ENCODE measurements at places on chromosomes 11 and 22. TPM values are rescaled to one million over a fixed set of nuclear protein-coding genes. Genes with fewer than 3 reads are reported as not detected.

Gene MYRF
- total RNA-seq, result 2.6 TPM

Gene DERL3
- 0.32 TPM for total RNA-seq

Gene C11orf91
- not detected for total RNA-seq

GRCh38 chr22:20964799-20965103, 2.3 kb upstream of the AIFM3 start:
- no peak for DNase-seq

DNA sequence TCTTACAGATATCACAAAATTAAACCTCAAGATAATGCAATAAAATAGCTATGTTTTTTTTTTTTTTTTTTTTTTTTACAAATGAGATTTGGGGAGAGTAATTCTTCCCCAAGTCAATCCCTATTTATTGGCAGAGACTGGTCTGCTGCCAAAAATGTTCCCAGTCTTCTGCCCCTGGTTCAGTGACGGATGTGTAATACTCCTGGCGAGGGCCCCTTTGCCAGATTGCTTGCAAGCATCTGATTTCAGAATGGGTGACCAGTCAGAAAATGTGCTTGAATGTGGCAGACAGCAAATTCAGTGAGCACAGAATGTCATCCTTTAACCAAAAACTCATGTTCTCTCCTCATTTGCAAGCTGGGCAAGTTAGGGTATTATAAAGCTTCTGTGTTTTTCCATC, 363.8 kb upstream of the MTNR1B start:
- DNase-seq, result no peak

GRCh38 chr11:31106326-31106725, 263.2 kb downstream of the DCDC1 start:
- DNase-seq, result no peak

DNA sequence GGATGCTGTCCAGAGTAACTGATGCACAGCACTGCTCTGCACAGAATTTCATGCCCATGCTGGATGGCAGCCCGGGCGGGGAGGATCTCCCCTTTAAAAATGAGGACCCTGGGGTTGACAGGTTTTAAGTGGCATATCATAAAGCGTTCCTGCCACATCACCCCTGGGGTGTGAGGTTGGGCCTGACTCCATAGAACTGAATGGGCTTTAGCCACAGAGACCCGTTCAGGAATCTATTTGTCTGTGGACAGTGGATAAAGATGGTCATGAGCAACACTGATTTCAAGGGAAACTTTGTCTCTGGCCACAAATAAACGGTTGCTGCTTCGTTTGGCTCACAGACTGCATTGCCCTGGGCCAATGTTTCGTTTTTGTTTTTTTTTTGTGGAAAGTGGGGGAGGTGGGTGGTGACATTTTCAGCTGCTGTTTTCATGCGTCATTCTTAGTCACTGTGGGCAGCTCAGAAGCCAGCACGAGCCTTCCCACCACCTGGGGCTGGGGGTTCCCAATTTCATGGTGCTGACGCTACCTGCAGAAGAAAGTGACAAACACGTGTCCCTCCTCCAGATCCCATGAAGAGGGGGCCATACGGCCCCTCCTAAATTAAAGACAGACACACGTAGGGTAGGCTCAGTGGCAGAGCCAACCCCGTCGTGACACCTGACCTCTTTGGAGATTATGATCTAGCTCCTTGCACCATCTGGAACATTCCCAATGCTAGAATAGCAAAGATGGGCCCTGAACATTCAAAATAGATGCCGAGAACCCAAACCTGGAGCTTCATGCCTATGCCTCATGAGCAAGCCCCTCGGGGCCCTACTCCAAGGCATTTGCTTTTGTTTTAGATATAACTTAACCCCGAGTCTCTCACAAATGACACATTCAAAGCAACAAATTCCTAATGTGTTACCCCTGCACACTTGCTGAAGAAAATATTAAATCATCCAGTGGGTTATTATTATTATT, 54.8 kb upstream of the PHF21B start:
- DNase-seq, result peak; percentile 83

DNA sequence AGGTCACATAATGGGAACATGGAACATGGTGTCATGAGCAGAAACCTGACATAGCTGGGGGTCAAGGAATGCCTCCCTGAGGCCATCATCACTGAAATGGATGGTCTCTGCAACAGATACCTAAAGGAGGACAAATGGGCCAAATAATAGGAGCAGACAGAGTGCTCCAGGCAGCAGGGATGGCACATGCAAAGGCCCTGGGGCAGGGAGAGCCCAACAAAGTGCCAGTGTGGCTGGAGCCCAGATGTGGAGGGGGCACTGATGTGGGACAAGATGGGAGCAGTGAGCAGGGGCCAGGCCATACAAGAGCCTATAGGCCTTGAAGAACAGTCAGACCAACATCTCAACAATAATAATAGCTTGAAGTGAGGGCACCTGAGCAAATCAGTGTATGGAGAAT, 497.8 kb downstream of the MN1 start:
- no peak for DNase-seq

- DNase-seq, result no peak
Observed at GRCh38 chr11:8213376-8213775, 44.6 kb upstream of the RIC3 start.

DNA sequence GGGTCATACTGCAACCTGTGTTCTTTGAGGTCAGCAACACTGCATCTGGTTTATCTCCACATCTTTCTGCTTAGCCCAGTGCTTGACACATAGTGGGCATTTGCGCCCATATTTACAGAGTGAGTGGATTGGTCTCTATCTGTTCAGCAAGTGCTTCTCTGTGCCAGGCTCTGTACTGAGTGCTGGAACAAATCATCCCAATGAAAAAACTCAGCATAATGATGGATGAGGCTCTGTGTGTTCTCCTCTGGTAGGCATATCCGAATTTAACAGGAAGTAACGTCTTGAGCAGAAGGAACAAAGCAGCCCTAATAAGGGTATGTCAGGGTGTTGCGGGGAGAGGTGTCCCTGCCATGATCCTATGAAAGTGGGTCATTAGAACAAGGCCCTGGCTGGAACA, 46.0 kb downstream of the MCM5 start:
- DNase-seq, result no peak

Measured in fibroblast of villous mesenchyme (primary cell).